ENCODE measurements at places on chromosomes 2 and 18.

GRCh38 chr2:109433486-109433885 lies 180.3 kb downstream of the SEPTIN10 start:
- DNase-seq = no peak

DNA sequence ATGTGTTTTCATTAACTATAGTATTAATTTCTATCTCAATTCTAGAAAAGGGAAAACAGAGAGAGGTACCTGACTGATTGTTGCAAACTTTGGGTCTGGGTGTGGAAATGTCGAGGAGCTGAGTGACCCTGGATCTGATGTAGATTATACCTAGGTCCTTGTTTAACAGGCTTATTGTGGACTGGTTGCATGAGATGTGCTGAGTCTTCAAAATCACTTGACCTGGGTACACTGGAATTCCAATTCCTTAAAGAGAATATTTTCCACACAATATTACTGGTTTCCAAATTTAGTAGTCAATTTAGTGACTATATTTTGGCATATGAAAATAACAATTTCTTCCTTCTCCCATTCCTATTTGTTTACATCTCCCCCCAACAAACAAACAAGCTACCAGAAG lies 13.6 kb downstream of the DUSP11 start:
- no peak for DNase-seq

DNA sequence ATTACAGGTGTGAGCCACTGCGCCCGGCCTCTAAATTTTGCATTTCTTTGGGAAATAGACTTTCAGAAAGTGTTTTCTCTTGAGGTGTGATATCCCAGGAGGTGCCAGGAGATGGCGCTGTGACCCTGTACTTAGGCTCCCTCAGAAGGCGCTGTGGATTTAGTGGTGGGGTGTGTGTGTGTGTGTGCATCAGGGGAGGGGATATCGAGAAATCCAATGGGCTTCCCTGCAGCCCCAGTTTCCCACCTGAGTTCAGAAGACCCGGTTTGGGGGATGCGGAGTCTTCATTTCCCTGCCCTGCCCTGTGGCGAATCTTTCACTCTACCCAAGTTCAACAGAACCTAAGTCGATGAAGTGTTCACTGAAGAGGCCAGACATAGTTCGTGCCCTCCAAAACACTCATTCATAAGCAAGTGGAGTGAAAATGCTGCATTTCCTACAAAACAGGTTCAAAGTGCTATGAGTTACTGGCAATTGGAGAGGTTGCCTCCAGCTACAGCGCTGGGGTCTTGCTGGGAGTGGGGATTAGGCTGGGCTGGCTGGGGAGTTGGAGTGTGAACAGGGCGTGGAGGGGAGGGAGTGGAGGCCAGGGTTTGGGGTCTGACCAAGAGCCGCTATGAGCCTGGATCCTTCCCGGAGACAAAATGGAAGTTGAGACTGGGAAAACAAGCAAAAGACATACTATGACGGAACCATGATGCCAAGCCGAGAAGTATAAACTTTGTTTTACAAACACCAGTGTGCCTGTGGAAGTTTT lies 6.5 kb upstream of the WNT6 start:
- DNase-seq = no peak

DNA sequence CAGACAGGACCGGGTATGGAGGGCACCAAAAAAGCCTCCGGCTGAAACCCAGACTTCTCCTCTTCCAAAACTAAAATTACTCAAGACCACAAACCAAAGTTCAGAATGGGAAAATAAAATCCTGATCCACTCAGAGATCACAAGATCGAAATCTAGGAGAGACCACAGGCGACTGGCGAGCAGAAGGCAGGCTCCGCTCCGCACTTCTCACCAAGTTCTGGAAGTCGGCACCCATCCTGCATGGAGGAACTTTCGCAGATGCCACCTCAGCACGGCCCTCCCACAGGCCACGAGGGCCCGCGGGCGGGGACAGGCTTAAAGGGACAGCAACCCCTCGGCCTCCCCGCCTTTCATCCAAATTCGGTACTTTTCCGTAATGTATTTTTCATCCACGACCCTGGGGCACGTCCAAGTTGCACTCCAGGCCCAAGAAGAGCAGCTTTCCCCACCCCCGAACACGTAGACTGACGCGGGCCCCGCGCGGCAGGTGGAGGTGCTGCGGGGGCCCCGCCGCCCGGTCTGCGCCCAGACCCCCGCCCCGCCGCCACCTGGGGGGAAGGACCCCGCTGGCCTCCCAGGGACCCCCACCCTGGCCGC lies 43.7 kb downstream of the HDLBP start:
- peak; percentile 23 for DNase-seq

Data from esophagus squamous epithelium (tissue), 5 donors.